ENCODE measurements at places on chromosomes 16 and 17.
A peak's percentile ranks its signal among the peaks of the same experiment; 100 is the strongest.

GRCh38 chr17:46815474-46816353 lies 2.8 kb downstream of the WNT3 start:
- DNase-seq: no peak

DNA sequence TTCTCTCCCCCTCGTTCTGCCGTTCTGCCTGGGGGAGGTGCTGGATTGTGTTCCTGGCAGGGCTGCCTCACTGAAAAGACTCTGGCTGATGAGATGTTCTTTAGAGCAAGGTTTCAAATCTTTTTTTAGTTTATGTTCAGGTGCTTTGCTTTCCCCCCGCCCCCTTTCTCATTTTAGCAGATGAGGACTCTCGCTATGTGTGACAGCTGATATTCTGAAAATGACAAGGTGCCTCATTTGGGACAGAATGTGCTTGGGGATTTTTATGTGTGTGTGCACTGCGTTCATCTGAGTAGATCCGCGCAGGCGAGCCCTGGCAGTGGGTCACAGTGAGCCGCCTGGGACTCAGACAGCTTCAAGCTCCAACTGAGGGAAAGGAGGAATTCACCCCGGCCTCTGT lies 205.9 kb downstream of the HS3ST4 start:
- DNase-seq: no peak

- peak; percentile 52 for DNase-seq
Observed at GRCh38 chr16:69131167-69131838, 1.1 kb downstream of the CHTF8 start.

DNA sequence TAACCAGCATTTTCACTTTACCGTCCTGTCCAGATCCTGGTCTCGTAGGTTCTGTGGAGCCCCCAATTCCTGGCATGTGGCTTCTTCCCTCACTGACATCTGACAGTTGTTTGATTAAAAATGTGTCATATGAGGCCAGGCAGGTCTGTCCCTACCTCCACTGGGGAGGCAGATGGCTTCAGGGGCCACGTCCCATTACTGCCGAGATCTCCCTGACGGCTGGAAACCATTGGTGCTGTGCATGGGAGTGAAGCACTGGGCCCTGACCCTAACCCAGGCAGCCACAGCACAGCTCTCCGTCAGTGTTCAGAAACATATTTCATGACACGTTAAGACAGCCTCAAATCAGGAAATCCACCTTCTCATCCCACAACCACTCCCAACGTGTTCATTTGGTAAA lies 77.5 kb downstream of the GNAO1 start:
- no peak for DNase-seq

DNA sequence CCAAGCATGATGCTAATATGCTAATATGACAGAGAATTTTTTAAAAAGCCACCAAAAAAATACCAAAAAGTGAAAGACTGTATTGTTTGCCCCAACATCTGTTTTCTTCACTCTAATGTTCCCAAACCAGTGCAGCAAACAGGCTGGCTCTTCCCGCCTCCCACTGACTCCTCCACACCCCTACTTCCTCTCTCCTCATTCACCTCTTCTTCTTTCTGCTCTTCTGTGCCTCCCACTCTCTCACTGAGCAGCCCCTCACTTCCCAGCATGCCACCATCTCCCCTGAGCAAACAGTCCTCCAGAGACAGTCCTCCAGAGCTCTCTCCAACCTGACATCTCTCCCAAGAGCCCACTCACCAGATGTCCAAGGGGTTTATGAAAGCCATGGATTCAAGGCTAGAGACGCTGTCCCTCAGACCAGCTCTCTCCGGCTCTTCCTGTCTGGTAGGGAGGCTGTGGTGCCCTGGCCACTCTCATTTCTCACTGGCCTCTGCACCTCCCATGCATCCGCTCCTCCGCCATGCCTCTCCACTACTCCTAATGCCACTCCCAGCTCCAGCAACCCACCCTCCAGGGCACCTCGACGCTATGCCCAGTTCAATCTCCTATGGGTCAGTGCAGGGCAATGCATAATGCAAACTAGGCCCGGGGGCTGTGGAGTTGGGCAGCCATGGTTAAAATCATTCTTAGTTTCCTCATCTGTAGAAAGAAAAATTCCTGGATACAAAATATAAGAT lies 52.9 kb downstream of the ANKRD11 start:
- DNase-seq: no peak

GRCh38 chr16:55283812-55284717 lies 39.9 kb upstream of the IRX6 start:
- no peak for DNase-seq

GRCh38 chr16:47634727-47635126 lies 173.6 kb downstream of the PHKB start:
- no peak for DNase-seq

- DNase-seq: no peak
Observed at GRCh38 chr16:67394155-67395104, 1.1 kb upstream of the TPPP3 start.

GRCh38 chr17:67026341-67026740 lies 18.0 kb upstream of the CACNG1 start:
- DNase-seq: no peak
